ENCODE measurements at places on chromosomes 6 and 20.

- DNase-seq, result no peak
Observed at GRCh38 chr20:51356871-51357270, 185.6 kb downstream of the NFATC2 start.

- no peak for DNase-seq
Observed at GRCh38 chr6:106063448-106063850, 22.7 kb upstream of the PRDM1 start.

- DNase-seq, result no peak
Observed at GRCh38 chr20:21022925-21023324, 83.2 kb downstream of the LINC00237 start.

DNA sequence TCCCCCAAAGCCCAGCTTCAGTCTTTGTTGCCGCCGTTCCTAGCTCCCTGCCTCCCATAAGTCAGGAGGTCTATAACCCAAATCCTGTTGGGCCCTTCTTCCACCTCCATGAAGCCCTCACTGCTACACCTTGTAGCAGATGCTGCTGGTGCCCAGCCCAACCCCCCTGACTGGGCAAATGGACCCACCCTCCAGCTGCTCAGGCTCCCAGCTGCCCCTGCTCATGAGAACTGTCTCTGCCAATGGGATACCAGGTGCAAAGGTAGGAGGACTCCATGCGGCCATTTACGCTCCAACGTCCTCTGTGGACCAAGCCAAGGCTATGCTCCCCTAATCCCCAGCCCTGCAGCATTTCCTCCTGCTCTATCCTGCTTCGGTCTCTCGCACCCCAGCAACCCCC lies 71.8 kb downstream of the JPH2 start:
- DNase-seq, result no peak

DNA sequence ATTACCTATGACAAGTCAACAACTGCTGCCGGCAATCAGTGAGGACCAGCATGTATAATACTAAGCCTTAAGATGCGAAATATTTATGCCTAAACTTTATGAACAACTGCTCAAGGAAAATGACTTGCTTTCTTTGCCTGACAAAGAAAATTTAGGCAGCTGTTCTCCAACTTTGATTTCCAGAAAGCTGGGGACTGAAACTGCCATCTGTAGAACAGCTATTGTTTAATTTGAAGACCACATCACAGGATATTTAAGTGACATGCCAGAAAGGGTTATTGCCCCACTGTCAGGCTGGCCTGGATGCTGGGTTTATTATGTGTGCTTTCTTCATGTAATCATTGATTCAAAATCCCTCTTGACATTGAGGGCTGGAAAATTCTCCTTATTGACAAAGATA lies 153.9 kb upstream of the ENPP5 start:
- no peak for DNase-seq
